ENCODE measurements at places on chromosomes 1 and 21.

DNA sequence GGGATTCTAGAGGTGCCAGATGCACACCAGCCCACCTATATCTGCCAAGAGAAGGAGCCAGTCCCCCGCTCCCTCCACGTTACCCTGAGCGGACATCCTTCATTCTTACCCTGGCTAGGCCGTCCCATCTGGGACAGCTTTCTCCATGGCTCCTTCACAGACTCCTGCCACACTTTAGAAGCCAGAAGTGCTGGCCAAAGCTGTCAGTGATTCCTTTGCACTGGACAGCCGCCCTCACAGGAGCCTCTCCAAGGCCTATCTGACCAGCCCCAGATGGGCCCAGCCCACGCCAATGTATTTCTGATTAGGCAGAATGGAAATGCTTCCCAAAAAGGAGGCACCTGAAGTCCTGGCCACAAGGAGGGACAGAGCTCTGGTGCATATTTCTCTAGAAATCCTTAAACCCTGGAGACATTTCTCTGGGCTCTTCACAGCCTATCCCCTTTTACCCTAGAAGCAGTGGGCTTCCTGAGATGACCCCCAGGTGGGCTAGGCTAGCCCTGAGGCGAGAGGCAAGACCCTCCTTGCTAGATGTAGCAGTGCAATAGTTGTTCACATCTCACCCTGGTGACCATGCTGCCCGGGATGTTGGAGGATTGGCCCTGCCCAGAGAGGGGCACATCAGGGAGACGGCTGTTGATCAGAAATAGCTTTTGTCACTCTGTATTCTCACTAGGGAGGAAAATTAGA lies 44.1 kb downstream of the RASSF5 start:
- DNase-seq, result no peak

- no peak for DNase-seq
Measured at GRCh38 chr1:215794156-215794555, 227.1 kb downstream of the KCTD3 start.

- DNase-seq, result no peak
Measured at GRCh38 chr1:43587001-43587400, 56.3 kb downstream of the PTPRF start.

- DNase-seq, result no peak
Measured at GRCh38 chr1:108947871-108948525, 15.3 kb downstream of the CLCC1 start.

GRCh38 chr1:204545202-204545601 lies 29.0 kb downstream of the MDM4 start:
- DNase-seq, result no peak

GRCh38 chr1:162564762-162565218 lies 3.3 kb downstream of the UAP1 start:
- no peak for DNase-seq

DNA sequence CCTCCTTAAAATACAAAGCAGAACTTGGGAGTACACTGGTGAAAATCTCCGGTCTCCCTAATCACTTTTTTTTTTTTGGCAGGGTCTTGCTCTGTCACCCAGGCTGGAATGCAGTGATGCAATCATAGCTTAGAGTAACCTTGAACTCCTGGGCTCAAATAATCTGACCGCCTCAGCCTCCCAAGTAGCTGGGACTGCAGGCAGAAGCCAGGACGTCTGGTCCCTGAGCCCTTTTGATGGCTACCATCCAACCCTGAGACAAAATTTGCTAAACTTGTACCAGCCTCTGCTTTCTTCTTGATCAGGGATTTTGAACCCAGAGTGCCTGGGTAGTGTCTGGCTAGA lies 4.1 kb downstream of the L1TD1 start:
- DNase-seq, result no peak

GRCh38 chr1:85019994-85020393 lies 23.1 kb upstream of the MCOLN2 start:
- no peak for DNase-seq

- no peak for DNase-seq
Measured at GRCh38 chr1:17060306-17060749, 6.5 kb upstream of the SDHB start.

DNA sequence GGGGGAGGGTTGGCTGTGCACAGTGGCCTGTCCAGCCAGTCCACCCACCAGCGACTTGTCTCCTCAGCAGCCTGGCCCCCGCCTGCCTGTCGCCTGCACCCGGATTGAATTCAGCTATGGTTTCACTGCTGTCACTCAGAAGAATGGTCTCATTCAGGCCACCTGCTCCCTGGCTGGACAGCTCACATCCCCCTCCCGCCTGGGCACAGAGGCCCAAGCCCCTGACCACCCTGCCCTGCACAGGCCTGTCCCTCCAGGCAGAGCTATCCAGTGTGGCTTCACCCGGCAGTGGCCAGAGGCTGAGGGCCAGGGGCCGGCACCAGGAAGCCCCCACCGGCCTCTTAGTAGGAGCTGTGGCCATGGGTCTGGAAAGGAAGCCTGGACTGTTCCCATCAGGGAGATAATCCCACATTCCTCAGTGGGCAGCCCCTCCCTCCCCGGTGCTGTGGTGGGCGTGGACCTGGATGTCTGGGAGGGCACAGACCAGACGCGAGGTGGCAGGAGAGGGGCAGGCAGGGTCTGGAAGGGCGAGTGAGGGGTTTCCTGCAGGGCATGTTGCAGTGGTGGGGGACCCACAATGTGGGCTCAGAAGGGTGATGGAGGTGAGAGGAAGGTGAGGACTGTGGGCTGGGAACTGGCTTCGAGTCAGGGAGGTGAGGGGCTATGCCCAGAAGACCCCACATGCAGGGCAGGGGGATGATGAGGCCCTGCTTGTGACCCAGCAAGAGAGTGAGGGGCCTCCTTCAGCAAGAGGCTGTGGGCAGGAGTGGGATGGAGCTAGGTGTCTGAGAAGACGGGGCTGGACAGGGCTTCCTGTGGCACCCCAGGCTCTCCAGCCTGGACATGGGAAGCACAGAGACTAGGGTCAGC lies 30.4 kb downstream of the WNT9A start:
- DNase-seq, result no peak

DNA sequence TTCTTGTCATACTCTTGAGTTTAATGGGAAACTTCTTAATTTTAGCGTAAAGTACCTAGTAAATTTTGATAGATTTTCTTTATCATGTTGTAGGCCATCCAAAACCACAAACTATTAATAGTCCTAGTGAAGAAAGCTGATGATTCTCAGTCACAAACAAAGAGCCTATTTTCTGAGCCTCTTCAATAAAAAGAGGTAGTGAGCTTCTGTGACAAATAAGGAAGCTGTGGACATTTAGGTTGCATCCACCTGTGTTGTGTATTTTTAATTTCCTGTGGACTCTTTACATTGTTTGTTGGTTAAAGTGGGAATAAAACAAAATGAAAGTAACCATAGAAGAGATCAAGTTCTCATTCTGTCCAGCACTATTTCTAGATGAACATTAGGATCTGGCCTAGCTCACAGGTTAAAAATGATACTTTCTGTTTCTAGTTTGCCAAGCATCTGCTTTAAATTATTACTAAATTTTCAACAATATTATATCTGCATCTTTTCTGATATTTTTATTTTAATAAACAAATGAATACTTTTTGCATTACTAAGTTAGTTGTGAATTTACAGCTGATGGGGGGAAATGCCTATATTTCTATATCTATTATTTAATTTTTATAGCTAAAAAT lies 702.2 kb upstream of the ADGRL4 start:
- DNase-seq, result no peak

GRCh38 chr1:221782477-221782876 lies 40.6 kb upstream of the DUSP10 start:
- DNase-seq, result no peak

GRCh38 chr1:60634106-60634505 lies 448.3 kb upstream of the NFIA start:
- no peak for DNase-seq

DNA sequence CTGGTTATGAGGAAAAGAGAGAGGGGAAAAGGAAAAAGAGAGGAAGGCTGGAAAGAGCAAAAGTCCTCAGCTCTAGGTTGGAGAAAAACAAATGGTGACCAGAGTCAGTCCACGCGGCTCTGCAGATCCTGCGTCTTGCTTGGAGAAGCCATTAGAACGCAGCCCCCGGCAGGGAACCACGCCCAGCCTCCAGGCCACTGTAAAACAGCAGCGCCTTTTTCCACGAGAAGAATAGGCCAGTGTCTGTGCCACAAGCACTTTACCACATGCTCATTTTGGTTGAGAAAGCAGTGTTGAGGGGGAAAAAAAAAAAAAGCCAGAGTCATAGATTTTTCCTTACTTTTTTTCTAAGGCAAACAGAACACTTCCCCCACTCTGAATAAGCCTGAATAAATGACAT lies 846.9 kb upstream of the ADAMTS5 start:
- DNase-seq, result no peak
